GM10248 (cell line): ENCODE measurements at places on chromosomes 1 and 21.

DNA sequence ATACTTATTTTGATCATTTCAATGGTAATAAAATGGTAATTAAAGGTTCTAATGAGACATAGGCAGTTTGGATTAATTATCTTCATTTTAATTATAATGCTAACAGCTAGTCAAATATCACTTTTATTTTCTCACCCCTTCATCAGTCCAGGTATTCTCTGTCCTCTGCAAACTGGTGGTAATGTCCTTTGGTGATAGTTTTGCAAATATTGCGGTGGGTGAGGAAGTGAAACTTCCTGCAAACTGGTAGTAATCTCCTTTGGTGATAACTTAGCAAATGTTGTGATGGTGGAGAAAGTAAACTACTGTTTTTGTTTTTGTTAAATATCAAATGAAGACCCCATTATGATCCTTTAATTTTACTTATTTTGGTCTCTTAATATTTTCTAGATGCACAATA lies 209.0 kb downstream of the AMY1C start:
- no peak for DNase-seq

DNA sequence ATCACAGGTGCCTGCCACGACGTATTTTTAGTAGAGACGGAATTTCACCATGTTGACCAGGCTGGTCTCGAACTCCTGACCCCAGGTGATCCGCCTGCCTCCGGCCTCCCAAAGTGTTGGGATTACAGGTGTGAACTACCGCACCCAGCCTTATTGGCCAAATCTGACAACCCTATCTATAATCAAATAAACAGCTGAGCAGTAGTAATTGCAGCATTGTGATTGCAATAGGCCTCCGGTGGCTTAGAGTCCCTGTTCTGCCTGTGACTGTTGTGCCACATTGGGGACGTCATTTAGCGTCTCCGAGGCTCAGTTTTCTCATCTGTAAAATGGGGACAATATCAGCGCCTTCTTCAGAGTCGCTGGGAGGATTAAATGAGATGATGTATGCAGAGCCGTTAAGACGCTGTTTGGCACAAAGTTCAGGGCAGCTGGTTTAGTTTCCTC lies 569 bp upstream of the CAPN2 start:
- no peak for DNase-seq

GRCh38 chr21:36381841-36382589 lies 3.2 kb upstream of the CHAF1B start:
- DNase-seq, result no peak

GRCh38 chr1:59684698-59685097 lies 130.1 kb upstream of the HOOK1 start:
- DNase-seq, result no peak

DNA sequence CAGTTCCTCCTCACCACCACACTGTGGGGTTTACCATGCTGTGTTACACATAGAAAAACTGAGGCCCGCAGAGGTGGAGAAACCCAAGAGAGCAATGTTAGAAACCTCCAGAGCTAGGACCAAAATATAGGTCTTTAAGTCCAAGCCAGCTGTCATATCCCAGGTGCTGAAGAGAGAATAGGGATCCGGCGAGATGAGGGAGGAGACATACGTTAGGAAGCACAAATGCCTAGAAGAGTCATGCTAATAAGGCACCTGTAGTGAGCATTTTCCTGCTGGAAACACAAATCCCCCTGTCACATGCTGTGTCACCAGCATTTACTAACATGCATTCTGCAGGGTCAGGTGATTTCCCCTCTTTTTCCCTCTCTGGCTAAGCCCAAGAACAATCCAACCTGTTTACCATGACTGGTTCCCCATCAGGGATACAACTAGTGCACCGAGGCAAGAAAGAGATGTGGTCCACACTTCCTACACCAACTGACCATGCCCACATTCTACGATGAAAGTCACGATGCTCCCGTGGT lies 168.6 kb upstream of the CAMK1G start:
- DNase-seq, result no peak

DNA sequence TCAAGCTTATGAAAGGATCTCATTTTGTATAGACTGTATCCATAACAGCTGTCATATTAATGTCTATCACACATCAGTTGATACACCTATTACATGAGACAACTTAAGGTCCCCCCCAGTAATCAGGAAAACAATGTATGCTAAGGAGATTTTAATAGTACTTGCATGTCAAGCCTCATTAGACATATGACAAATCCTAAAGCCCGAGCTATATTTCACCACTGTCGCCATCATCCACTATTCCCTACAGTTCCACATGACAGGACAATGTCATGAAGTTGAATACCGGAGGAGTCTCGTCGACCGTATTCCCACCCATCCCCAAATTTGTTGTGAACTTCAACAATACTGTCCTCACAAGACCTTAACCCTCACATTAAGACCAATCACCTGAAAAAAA lies 3.4 kb downstream of the HMGN1 start:
- DNase-seq, result no peak

GRCh38 chr1:230752407-230752806 lies 5.2 kb downstream of the CAPN9 start:
- DNase-seq, result no peak

- DNase-seq, result no peak
Observed at GRCh38 chr21:39155578-39155977, 27.7 kb downstream of the PSMG1 start.

DNA sequence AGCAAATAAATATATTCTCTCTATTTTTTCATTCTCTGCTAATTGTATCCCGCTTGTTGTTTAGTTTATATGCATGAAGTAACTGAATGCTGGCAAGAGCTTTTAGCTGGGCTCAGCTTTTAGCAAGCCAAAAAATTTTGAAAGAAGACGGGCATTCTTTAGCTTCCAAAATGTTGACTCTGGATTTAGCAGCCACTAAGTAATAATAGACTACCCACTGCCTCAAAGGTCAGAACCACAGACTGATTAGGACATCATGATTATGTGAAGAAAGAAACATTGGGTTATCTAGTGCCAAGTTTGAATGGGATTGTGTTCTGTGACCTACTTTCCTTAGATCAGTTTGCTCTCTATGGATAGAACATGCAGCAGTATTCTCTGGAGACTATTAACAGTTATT lies 80.3 kb upstream of the DPH5 start:
- no peak for DNase-seq

- DNase-seq, result no peak
Observed at GRCh38 chr1:185112356-185112755, 44.4 kb downstream of the TRMT1L start.

DNA sequence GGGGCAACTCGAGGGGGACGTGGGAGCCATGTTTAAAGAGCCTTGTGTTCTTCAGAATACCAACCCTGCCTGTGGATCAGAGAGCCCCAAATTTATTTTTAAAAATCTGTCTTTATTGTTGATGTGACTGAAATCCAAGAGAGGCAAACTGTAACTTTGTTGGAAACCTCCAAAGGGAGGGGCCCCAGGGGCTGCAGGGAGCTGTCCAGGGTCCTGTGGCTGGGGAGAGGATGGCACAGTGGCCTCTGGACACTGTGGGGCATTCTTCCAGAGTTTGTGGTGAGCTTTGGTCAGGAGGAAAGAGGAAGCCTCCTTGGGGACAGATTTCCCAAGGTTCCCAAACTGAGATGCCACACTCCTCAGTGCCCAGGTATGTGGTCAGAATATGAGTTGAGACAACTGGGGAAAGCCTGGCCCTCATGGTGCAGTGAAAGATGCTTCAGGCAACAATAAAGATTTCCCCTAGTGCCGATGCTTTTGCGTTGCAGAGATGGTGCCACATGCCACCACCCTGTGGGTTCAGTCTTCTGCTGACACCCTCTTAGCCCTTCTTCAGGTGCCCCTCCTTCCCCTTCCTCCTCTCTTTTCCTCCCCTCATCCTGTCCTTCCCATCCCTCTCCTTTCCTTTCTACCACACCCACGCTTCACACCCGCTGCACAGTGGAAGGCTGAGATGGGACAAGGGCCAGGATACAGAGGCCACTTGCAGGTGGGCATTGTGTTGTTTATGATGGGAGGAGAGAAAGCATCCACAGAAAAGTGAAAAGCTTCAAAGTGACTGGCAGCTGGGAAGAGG lies 122.1 kb downstream of the UCK2 start:
- DNase-seq, result no peak

GRCh38 chr1:200073286-200073637 lies 45.8 kb downstream of the NR5A2 start:
- no peak for DNase-seq
